Activated CD4-positive, alpha-beta T cell treated with anti-CD3 and anti-CD28 coated beads, Interleukin-2, amount 50 U/mL, for 16 hours (primary cell): ENCODE measurements at places on chromosomes 7 and 10.
A peak's percentile ranks its signal among the peaks of the same experiment; 100 is the strongest.

DNA sequence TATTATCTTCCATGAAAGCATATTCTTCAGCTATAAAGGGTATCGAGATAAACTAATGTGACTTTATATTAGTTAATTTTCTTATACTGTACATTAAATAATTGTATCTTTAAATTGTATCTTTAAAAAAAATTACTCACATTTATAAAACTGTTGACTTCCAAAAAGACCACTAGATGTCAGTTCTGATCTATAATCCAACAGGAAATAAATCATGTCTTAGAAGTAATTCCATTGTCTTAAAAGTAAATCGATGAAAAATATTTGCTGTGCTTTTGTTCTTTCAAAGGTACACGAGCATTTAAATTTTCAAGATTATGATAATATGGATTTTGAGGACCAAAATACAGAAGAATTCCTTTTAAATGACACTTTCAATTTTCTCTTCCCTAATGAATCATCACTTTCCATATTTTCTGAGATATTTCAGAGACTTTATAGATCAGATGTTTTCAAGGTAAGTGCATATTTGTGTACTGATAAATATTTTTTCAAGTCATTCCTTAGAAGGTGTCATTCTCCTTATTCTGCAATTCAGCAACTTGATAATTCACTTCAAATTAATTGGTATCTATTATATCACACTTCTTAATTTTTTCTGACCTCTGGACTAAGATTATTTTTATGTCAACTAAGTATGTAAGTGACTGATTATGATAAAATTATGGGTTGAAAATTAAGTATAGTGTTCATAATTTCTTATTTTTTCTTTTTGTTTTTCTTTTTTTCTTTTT is 138.5 kb downstream of the CPED1 start:
- no peak for DNase-seq

GRCh38 chr7:4642468-4643203 is 39.5 kb upstream of the FOXK1 start:
- no peak for DNase-seq

GRCh38 chr7:17988858-17989257 is 38.8 kb downstream of the PRPS1L1 start:
- DNase-seq, result no peak

- DNase-seq, result no peak
Observed at GRCh38 chr10:73983096-73984047, 14.5 kb upstream of the VCL start.

GRCh38 chr7:158495786-158496185 is 91.8 kb downstream of the PTPRN2 start:
- no peak for DNase-seq

GRCh38 chr10:7458556-7458955 is 47.7 kb upstream of the SFMBT2 start:
- no peak for DNase-seq

GRCh38 chr7:151993977-151994676 is 31.3 kb upstream of the GALNT11 start:
- DNase-seq, result peak; percentile 12

- DNase-seq, result peak; percentile 59
Observed at GRCh38 chr10:6114805-6115341, 26.0 kb downstream of the RBM17 start.

- no peak for DNase-seq
Observed at GRCh38 chr7:22980422-22980821, 33.5 kb downstream of the HYCC1 start.

GRCh38 chr7:140923358-140924006 is 1.2 kb downstream of the BRAF start:
- DNase-seq, result no peak

GRCh38 chr7:87226495-87226894 is 7.0 kb upstream of the TMEM243 start:
- no peak for DNase-seq

- DNase-seq, result no peak
Observed at GRCh38 chr10:116636976-116637375, 16.2 kb downstream of the PNLIPRP2 start.

GRCh38 chr10:63720072-63720537 is 198.9 kb downstream of the REEP3 start:
- DNase-seq, result peak; percentile 73

- no peak for DNase-seq
Observed at GRCh38 chr7:69516238-69516820, 81.9 kb upstream of the AUTS2 start.
